ENCODE measurements at places on chromosomes 6 and 20.

- no peak for DNase-seq
Measured at GRCh38 chr20:3485913-3486312, 15.1 kb downstream of the ATRN start.

GRCh38 chr6:43146709-43147688 lies 24.1 kb upstream of the SRF start:
- no peak for DNase-seq

DNA sequence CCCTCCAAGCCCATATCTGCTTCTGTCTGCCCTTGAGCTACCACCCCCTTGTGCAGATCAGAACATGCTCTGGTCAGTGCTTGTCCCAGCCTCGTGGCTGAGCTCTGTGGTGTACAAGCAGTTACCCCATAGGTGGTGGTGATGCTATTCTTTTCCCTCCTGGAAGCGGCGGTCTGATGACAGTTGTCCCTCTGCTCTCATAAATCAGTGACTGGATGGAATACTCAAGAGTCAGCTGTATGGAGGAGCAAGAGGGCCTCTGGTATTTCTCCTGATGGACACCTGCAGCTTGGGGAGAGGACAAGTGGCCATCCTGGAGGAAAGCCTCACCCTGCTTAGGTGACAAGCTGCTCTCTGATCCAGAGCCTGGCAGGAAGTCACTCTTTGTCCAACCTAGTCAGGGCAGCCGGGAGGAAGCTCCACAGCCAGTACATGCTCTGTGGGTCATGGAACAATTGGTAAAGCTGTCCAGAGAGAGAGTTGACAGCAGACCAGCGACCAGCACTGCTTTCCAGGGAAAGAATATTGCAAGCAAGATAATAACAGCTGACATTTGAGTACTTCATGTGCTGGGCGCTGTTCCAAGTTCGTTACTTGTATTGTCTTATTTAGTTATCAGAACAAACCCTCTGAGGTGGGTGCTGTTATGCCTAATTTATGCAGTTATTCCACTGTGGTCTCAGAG lies 47.1 kb downstream of the SCAND1 start:
- no peak for DNase-seq

GRCh38 chr6:141140905-141141304 lies 991.8 kb upstream of the GJE1 start:
- DNase-seq = no peak

- no peak for DNase-seq
Measured at GRCh38 chr20:6618051-6618450, 149.4 kb upstream of the BMP2 start.

DNA sequence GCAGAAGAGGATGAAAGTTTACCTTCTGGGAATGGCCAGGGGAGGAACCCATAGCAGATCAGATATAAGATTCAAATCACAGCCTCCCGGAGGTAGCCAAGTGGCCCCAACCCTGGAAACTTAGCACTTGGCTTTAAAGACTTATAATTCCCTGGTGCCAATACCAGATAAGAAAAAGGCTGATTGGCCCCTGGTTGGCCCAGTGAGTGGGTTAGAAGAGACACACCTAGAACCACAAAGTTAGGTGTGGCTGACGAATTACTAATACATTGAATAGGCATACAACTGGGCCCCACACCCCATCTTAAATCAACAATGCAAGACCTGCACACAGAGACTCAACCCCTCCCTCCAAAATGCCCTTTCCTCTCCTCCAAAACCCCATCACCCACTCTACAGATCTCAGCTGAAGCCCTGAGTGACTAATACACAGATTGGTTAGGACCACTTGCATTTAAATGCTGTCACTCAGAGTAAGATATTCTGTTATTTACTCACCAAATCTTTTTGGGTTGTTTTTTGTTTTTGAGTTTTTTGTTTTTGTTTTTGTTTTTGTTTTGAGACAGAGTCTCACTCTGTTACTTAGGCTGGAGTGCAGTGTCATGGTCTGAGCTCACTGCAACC lies 315.4 kb upstream of the JARID2 start:
- DNase-seq = no peak

DNA sequence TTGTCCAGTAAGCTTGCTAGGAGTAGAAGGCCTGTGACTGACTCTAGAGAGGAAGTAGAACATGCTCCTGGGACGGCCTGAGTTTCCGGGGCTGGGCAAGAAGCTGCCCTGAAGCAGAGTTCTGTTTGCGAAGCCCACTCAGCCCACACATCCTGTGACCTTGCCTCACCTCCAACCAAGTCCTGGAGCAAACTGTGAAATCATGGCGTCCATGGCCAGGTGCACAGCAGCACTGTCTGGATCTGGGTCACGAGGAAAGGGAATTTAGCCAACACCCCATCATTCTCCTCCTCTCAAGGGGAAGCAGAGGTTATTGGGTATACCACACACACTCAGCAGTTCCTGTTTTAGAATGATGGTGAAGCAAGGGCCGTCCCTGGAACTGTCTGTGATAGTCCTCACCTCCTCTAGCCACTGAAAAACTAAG lies 87.5 kb downstream of the CRYBG1 start:
- no peak for DNase-seq

GRCh38 chr20:35387334-35387733 lies 24.4 kb downstream of the UQCC1 start:
- DNase-seq = peak; percentile 4

- peak; percentile 30 for DNase-seq
Measured at GRCh38 chr6:147173675-147174308, 30.4 kb upstream of the STXBP5 start.

DNA sequence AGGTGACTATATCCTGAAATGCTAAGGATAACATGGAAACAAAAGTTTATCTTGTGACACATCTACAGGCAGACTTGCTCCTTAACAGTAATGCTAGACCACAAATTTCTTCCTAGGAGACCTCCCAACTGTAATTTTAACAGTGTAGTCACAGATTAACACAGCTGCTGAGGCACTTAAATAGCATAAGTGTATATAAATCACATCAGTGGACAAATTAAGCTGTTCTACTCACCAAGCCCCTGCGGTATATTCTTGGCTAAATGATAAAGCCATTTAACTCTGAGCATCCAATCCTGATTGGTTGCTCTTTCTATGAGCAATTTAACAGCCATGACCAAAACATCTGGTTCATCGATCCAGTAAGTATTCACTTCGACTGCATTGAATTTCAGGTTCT lies 73.3 kb upstream of the LYRM2 start:
- DNase-seq = no peak

- DNase-seq = no peak
Measured at GRCh38 chr20:51175724-51176123, 152.8 kb upstream of the KCNG1 start.

- peak; percentile 22 for DNase-seq
Measured at GRCh38 chr6:63802606-63803206, 167.1 kb downstream of the PHF3 start.

Data from eye (tissue), 1 donor.